Glomerular endothelial cell (primary cell): ENCODE measurements at places on chromosomes 11 and 22.

DNA sequence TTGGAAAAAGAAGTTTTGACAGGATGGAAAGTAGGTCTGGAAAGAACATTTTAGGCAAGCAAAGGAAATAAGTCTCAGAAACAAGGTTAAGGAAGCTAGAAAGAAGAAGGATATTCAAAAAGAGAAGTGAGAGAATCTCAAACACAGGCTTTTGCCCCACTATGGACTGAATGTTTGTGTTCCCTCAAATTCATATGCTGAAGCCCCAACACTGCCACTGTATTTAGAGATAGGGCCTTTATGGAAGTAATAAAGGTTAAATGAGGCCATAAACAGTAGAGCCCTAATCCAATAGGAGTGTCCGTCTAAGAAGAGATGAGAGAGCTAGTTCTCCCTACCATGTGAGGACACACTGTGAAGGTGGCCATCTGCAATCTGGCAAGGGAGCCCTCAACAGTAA is 20.6 kb upstream of the RPS13 start:
- DNase-seq = no peak

DNA sequence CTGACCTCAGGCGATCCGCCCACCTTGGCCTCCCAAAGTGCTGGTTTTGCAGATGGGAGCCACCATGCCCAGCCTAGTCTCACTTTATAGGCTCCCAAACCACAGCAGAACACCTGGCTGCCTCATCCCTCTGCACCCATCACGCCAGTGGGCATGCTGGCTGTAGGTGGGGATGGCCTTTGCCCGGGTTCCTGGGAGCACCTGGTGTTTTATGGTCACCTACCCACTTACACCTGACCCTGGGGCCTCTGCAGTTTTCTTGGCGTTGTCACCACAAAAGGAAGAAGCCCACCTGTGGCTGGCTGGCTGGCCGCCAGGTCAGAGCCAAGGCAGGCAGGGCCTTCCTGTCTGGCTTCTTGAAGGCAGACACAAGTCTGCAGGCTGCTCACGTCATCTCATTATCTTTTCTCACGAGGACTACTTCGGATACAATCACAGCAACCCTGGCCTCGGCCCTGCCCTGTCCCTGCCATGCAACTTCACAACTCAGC is 8.2 kb downstream of the RRP7A start:
- DNase-seq = no peak

DNA sequence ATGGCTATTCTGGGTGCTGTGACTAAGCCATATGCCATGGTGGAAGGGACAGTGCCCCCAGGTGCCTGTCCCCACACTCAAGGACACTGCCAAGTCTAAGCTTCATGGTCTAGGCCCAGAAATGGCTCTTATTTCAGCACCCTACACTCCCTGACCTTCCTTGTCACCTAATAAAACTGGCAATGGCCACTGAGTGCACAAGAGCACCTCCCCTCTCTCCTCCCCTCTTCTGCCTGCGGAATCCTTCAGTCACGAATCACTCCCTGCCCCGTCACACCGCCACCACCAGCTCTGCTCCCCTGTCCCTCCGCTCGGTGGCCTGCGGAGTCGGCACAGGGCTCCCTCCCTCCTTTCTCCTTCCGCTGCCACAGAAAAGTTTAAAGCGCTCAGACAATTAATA is 19.0 kb upstream of the LMO1 start:
- no peak for DNase-seq

- DNase-seq = no peak
These were observed 49.9 kb upstream of the GRK3 start for GRCh38 chr22:25514436-25515180.

- no peak for DNase-seq
These were observed 25.6 kb downstream of the PAK1 start for GRCh38 chr11:77448269-77448668.

GRCh38 chr22:43511276-43511910 is 99.6 kb downstream of the MPPED1 start:
- DNase-seq = no peak

DNA sequence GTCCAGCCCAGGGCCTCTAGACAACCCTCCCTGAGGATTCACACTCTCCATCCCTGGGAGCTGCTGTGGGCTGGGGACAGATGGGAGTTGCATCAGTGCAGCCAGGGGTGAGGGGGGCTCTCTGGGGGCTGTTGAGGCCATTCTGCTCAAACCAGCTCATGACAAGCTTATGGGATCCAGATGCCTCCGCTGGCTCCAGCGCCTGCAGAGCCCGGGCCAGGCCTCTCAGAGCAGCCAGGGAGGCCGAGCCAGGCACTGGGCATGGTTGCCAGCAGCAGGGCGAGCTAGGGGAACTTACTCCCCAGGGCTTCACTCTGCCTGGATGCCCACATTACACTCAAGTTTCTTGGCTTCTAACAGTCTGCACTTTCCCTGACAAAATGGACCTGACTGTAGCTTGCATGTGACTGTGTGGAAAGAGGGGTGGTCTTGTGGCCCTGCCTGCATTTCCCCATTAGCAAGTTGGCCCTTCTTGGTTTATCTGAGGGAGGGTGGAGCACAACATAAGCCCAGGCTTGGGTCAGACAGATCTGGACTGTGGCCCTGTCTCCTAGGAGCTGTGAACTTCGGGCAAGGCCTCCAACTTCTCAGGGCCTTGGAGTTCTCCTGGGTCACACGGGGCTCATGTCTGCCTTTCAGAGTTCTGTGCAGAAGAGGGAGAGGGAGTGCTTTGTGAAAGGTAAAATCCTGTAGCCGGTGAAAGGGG is 34.5 kb upstream of the CYB5R3 start:
- no peak for DNase-seq

DNA sequence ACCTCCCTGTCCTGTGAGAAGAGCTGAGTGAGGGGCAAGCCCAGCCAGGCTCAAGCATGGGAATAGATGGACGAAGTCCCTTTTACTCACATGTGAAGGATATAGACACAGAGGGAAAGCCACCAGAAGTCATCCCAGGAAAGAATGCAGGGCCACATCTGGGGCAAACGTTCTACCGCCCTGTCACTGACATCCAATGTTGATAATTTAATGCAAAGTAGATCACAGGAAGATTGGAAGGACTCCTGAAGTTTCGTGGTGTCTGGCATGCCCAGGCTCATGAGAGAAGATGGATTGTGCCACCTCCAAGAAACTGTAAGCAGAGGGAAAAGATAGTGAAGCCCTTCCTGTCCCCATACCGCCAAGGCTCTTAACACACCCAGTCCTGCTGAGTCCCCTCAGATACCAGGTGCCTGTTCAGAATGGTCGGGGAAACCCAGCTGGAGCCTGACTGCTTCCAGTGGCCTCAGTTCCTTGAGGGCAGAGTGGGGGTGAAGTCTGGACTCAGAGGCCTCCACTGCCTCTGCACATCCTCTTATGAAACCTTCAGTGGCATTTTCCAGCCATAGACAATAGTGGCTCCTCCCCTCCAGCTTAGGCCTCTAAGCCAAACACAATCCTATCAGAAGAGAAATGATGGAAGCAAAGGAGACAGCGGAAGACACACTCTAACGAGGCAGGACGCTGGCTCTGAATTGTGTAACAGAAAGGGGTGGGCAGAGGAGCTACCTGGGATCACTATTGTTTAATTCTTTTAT is 7.5 kb upstream of the STK33 start:
- DNase-seq = no peak

GRCh38 chr11:11414996-11415395 is 61.9 kb upstream of the CSNK2A3 start:
- no peak for DNase-seq

DNA sequence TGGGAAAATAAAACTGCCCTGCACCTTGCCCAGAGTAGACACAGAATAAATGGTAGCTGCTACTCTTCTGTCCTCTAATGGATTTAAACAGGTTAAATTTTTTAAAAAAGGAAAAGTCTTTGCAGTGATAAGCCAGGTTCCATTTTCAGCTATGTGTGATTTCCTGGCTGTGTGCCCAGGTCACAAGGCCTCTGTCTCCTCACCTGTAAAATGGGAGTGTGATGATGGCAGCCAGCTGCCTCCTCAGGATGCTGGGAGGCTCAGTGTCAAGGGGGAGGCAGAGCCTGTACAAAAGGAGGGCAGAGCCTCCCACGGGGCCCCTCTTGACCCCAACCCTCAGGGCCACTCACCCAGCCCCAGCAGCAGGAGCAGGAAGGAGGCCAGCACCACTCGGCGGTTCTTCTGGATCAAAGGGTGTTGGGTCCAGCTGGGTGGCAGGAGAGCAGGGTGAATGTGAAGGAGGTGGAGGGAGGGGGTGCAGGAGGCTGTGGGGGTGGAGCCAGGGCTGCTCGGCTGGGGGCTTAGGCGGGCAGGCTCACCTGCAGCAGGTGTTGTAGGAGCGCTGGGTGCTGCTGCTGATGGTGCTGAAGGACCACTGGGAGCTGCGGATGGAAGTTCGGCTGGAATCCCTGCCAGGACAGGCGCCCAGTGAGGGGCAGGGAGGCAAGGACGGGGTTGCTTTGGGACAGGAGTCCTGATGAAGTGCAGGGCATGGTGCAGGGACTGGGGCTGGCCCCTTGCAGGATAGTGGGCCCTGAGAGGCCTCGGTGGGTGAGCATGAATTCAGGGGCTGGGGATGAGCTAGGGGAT is 1.9 kb downstream of the TMEM134 start:
- no peak for DNase-seq

DNA sequence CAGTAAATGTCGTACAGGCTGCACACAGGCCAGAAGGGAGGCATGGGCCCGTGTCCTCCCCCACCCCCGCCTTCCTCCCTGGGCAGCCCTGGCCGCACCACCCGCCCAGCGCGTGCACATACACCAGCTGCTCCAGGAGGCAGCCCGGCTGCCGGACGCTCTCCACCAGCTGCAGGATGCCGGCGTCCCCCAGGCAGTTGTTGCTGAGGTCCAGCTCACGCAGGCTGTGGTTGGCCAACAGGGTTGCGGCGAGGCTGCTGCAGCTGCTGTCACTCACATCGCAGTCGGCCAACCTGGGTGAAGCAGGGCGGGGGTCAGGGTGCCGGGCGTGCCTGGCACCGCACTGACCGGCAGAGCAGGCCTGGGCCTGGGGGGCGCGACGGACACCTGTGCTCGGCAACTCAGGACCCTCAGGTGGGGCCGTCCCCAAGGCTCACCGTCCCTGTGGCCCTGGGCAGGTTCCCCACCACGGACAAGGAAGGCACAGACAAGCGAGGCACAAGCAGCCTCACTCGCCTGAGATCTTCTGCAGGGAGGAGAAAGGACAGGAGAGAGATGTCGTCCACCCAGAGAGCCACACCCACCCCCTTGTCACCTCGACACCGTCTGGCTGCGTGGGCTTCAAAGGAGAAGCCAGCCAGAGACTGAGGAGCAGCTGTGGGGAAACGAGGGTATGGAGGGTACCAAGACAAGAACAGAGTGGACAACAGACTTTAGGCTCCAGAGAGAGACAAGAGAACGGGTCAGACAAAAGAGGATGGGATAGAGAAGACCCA is 12.1 kb downstream of the RNH1 start:
- DNase-seq = no peak

- peak; percentile 83 for DNase-seq
These were observed 36.6 kb downstream of the RPL3 start for GRCh38 chr22:39282645-39283321.

DNA sequence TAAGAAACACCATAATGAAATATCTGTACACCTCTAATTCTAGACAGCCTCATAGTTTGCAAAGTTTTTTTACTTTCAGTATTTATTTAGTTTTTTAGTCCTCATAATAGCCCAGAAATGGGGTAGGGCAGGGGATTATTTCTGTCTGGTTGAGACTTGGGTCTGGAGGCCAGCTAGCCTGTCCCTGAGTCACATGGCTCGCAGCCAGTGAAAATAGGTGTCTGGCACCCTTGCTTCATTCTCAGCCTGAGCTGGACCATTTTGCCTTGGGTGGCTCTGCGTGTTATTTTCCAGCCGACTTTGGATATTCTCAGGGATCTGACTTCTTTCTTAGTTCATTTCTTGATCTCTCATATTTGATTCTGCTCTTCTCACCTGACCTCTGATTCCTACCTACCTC is 123.9 kb upstream of the NARS2 start:
- DNase-seq = no peak

GRCh38 chr11:43632181-43632580 is 48.4 kb upstream of the HSD17B12 start:
- no peak for DNase-seq

GRCh38 chr11:88402192-88402715 is 64.7 kb upstream of the CTSC start:
- peak; percentile 77 for DNase-seq

DNA sequence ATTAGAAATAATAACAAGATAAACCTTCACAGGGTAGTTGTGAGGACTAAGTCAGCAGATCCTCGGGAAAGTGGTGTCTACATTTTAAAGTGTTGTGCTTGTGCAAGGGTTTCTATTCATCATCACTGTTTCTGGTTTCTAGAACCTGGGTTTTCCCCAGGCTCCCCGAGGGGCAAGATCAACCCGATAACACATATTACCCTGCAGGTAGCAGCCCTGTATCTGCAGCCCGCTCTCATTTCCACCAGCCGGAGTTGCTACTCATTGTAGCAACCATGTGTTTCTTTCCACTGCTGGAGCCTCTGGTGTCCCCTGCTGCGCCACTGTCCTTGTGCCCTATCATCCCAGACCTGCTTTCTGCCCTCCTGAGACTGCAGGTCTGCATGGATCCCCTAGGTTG is 67.0 kb downstream of the MIAT start:
- DNase-seq = no peak

DNA sequence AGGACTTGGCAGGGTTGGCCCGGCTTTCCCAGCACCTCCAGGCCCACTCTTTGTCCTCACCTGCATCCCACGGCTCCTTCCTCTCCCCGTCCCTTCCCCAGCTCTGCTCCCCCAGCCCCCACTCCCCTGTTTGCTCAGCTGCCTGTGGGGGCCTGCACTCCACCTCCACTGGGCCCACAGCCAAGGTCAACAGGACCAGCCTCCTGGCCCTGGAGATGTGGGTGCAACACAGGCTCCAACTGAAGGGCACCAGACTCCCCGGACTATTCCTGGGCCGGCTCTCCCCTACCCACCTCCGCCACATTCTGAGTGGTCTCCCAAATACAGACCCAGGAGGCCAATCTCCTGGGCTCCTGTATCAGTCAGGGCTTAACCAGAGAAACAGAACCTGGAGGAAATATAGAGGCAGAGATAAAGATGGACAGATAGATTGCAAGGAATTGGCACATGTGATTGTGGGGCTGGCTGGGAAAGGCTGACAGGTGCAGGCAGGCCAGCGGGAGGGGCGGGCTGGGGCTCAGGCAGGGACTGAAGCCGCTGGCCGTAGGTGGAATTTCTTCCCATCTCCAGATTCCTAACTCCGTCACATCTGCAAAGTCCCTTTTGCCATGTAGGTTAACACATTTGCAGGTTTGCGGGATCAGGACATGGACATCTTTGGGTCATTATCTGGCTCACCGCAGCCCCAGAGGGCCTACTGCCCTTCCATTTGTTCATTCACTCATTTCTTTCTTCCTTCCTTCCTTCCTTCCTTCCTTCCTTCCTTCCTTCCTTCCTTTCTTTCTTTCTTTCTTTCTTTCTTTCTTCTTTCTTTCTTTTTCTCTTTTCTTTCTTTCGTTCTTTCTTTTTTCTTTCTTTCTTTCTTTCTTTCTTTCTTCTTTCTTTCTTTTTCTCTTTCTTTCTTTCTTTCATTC is 45.8 kb upstream of the MYH9 start:
- DNase-seq = no peak

DNA sequence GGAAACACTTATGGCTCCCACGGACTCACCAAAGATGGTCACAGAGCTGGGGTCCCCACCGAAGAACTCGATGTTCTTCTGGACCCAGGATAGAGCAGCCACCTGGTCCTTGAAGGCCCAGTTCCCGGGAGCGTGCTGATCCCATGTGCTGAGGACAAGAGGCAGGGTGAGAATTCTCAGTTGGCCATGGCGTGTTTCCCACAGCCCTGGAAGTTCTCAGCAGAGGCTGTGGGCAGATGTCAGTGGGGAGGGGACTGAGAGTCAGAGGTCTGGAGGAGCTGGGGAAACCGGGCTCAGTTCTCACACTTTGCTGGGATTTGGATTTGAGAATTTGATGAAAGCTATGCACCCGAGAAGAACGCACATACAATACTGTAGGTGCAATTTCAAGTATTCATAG is 193.3 kb downstream of the BCR start:
- DNase-seq = no peak
